Type B pancreatic cell (in vitro differentiated cells): ENCODE measurements at places on chromosomes 6 and 20.
A peak's percentile ranks its signal among the peaks of the same experiment; 100 is the strongest.

DNA sequence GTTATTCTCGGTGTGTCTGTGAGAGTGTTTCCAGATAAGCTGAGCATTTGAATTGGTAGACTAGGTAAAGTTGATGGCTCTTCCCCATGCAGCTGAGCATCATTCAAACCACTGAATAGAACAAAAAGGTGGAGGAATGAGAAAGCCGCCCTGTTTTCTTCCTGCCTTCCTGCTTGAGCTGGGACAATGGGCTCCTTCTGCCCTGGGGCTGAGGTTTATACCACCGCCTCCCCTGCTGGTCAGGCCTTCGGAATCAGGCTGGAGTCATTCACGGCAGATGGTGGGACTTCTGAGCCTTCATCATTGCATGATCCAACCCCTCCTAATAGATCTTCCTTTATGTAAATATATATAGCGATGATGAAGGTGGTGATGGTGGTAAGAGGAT lies 124.9 kb downstream of the ANKRD60 start:
- no peak overlapping the region for H3K4me3 ChIP-seq
- H3K4me1 ChIP-seq, result peaks cover 4% of the 10 kb centered on the region
- no peak for DNase-seq
- peaks cover 16% of the 10 kb centered on the region for H3K27me3 ChIP-seq
- H3K27ac ChIP-seq, result no peak overlapping the region

GRCh38 chr6:148379966-148380713 lies 37.5 kb downstream of the SASH1 start:
- H3K4me3 ChIP-seq, result peak overlapping the region; percentile 9
- H3K36me3 ChIP-seq, result peaks cover 16% of the 10 kb centered on the region
- no peak for DNase-seq

- no peak for DNase-seq
- no peak overlapping the region for H3K4me3 ChIP-seq
- no peak overlapping the region for H3K27ac ChIP-seq
- no peaks in the 10 kb centered on the region for H3K4me1 ChIP-seq
- H3K27me3 ChIP-seq, result peaks cover 3% of the 10 kb centered on the region
- H3K36me3 ChIP-seq, result no peaks in the 10 kb centered on the region
Measured at GRCh38 chr20:24798930-24799705, 150.0 kb upstream of the CST7 start.

- H3K27me3 ChIP-seq, result no peaks in the 10 kb centered on the region
- H3K4me1 ChIP-seq, result peaks cover 5% of the 10 kb centered on the region
- no peak overlapping the region for H3K4me3 ChIP-seq
Measured at GRCh38 chr6:106273087-106273486, 52.5 kb downstream of the ATG5 start.

DNA sequence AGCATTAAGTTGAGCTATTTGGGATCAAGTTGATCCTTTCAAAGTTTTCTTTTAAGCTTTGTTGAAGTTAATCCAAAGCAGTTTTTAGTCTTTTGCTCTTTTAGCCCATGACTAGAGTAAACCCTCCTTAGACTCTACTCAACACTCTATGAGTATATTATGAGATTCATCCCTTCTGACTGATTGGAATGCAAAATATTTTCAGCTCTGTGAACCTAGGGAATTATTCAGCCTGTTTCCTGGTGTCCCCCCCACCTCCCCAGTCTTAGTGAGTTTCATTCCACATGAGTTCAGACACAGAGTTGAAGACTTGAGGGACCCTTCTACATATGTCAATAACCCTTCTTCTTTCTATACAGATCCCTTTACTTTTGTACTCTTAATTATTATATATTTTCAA lies 413.7 kb downstream of the RFPL4B start:
- no peaks in the 10 kb centered on the region for H3K36me3 ChIP-seq
- DNase-seq, result no peak
- no peaks in the 10 kb centered on the region for H3K27me3 ChIP-seq

GRCh38 chr6:101853231-101854085 lies 459.9 kb downstream of the GRIK2 start:
- H3K4me1 ChIP-seq, result no peaks in the 10 kb centered on the region
- no peaks in the 10 kb centered on the region for H3K27me3 ChIP-seq
- H3K27ac ChIP-seq, result no peak overlapping the region
- H3K36me3 ChIP-seq, result no peaks in the 10 kb centered on the region
- no peak overlapping the region for H3K4me3 ChIP-seq

DNA sequence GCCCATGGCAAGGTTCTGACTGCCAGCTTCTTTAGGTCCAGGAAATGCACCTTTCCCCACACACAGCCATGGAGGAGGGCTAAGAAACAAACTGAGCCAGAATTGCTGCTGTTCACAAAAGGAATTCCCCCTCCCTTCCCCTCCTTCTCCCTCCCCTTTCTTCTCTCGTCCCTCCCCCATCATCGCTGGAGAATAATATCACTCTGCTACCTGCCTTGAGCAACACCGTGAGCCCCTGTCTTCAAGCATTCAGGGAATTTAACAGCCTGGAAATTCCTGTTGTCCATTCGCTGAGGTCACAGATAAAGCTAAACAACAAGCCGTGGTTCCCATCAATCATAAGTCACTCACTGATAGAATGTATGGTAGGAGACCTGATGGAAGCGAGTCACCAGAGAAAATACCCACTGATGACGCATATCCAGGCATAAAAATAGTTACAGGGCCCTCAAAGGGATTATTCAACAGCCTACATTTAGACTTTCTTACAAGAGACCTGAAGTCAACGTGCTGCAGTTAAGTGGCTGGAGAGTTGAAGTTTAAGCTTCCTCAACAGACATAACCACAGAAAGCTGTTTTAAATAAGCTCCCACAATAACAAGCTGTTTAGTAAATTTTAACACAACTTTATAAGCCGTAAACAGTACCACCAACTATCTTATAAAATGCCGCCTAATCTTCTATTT lies 59.7 kb downstream of the HIVEP2 start:
- H3K27ac ChIP-seq, result peak overlapping the region; percentile 89
- peaks cover 33% of the 10 kb centered on the region for H3K4me1 ChIP-seq
- no peaks in the 10 kb centered on the region for H3K27me3 ChIP-seq
- DNase-seq, result no peak
- no peaks in the 10 kb centered on the region for H3K36me3 ChIP-seq
- H3K4me3 ChIP-seq, result peak overlapping the region; percentile 81

DNA sequence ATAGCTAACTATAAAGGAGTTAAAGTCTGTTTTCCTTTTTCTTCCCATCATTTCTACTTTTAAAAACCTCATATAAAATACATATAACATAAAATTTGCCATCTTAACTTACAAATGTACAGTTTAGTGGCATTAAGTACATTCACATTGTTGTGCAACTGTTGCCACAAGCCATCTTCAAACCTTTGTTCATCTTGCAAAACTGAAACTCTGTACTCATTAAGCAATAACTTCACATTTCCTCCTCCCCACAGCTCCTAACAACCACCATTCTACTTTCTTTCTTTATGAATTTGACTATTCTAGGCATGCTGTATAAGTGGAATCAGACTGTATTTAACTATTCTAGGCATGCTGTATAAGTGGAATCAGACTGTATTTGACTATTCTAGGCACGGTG lies 4.5 kb downstream of the CCDC170 start:
- H3K4me1 ChIP-seq, result peaks cover 3% of the 10 kb centered on the region
- peaks cover 43% of the 10 kb centered on the region for H3K27me3 ChIP-seq
- H3K36me3 ChIP-seq, result no peaks in the 10 kb centered on the region
- no peak overlapping the region for H3K27ac ChIP-seq
- DNase-seq, result no peak

GRCh38 chr6:26332408-26332807 lies 32.6 kb upstream of the BTN3A2 start:
- H3K27ac ChIP-seq, result peak overlapping the region; percentile 23
- H3K4me1 ChIP-seq, result peaks cover 38% of the 10 kb centered on the region
- no peaks in the 10 kb centered on the region for H3K36me3 ChIP-seq
- H3K4me3 ChIP-seq, result peak overlapping the region; percentile 86

DNA sequence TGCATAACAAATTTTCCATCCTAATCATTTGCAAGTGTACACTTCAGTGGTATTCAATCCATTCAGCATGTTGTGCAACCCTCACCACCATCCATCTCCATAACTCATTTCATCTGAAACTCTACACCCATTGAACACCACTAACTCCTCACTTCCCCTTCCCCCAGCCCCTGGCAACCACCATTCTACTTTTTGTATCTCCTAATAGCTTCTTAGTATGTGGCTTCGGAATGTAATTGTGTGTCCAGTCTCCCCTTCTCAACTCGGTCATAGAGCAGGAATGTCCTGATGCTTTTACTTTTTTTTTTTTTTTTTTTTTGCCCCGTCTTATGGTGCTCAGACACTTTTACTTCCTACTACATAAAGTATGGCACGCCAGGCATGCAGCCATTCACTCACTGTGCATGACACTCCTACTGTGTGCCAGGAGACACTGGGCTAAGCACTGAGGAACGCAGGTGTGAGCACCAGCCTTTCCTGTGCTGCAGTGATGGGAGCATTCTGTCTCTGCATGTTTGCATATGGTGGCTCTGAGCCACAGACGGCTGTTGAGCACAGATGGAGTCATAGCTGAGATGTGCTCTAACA lies 15.3 kb downstream of the HCK start:
- H3K4me1 ChIP-seq, result peaks cover 7% of the 10 kb centered on the region
- DNase-seq, result no peak
- peaks cover 52% of the 10 kb centered on the region for H3K27me3 ChIP-seq
- no peaks in the 10 kb centered on the region for H3K36me3 ChIP-seq
- peak overlapping the region; percentile 14 for H3K27ac ChIP-seq

- DNase-seq, result no peak
- H3K27ac ChIP-seq, result peak overlapping the region; percentile 86
- no peaks in the 10 kb centered on the region for H3K36me3 ChIP-seq
- no peaks in the 10 kb centered on the region for H3K27me3 ChIP-seq
- peaks cover 20% of the 10 kb centered on the region for H3K4me1 ChIP-seq
- peak overlapping the region; percentile 73 for H3K4me3 ChIP-seq
Measured at GRCh38 chr6:35737413-35738211, 780 bp downstream of the ARMC12 start.

DNA sequence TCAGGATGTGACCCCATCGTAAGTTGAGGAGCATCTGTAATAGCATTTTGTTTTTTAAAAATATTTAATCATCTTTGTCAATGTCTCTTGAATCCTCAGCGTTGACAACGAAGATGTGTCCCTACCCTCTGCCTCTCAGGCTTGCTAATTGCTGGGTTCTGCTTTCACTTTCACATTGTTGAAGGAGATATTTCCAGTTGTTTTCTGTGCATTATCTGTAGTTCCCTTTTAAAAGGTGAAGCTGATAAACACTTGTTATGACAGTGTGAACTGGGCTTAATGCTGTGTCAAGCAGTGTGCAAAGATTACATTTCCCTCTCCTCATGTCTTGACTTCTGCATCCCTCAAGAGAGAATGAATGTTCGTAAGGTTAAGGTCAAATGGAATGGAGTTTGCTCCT lies 54.9 kb downstream of the CSE1L start:
- peaks cover 48% of the 10 kb centered on the region for H3K36me3 ChIP-seq
- no peaks in the 10 kb centered on the region for H3K27me3 ChIP-seq
- no peaks in the 10 kb centered on the region for H3K4me1 ChIP-seq

DNA sequence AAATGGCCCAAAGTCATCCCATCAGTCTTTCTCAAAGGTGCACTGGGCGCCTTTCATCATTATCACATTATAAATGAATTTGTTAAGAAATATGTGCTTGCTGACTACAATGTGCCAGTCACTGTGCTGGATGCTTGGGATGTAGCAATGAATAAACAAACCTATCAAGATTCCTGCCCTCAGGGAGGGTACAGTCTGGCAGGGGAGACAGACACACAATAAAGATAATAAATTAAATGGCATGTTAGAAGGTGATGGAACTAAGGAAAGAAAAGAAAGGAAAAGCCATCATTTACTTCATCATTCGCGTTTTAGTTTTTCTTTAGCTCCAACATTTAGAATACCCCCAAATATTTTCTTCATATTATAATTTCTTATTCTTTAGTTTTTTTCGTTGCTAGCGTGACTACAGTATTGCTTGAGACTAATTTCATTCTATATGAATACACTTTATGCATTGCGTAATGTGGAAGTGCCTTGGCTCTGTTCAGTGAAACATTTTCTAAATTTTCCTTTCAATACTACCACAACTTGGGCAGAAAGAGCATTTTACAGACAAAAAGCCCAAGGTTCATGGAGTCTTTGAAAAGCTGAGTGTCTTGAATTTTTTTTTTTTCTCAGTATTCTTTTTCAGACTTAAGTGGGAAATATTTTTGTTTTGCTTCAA lies 48.7 kb upstream of the CITED2 start:
- no peaks in the 10 kb centered on the region for H3K27me3 ChIP-seq
- no peaks in the 10 kb centered on the region for H3K36me3 ChIP-seq
- peaks cover 20% of the 10 kb centered on the region for H3K4me1 ChIP-seq
- no peak overlapping the region for H3K4me3 ChIP-seq

DNA sequence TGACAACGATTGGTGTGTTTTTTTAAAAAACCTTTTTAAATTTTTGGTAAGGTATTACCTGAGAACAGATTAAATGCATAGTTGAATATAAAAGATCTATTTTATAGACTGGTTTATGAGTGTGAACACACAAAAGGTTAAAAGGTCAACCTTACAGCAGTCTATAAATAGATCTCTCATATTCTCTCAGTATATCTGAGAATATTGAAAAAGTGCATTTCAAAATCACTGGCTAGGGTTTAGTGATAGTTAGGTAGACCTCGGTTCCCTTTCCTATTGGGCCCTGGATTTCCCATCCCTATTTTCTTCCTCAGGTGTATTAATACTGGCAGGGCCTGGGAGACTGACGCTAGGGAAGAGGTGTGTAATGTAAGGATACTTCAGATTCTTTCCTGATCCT lies 723 bp upstream of the ZNF451 start:
- H3K27ac ChIP-seq, result peak overlapping the region; percentile 88
- H3K27me3 ChIP-seq, result no peaks in the 10 kb centered on the region
- no peak for DNase-seq
- peak overlapping the region; percentile 85 for H3K4me3 ChIP-seq

GRCh38 chr20:10402938-10403608 lies 30.9 kb downstream of the MKKS start:
- DNase-seq, result no peak
- H3K4me1 ChIP-seq, result no peaks in the 10 kb centered on the region
- no peaks in the 10 kb centered on the region for H3K36me3 ChIP-seq
- no peak overlapping the region for H3K27ac ChIP-seq
- no peak overlapping the region for H3K4me3 ChIP-seq
- no peaks in the 10 kb centered on the region for H3K27me3 ChIP-seq

DNA sequence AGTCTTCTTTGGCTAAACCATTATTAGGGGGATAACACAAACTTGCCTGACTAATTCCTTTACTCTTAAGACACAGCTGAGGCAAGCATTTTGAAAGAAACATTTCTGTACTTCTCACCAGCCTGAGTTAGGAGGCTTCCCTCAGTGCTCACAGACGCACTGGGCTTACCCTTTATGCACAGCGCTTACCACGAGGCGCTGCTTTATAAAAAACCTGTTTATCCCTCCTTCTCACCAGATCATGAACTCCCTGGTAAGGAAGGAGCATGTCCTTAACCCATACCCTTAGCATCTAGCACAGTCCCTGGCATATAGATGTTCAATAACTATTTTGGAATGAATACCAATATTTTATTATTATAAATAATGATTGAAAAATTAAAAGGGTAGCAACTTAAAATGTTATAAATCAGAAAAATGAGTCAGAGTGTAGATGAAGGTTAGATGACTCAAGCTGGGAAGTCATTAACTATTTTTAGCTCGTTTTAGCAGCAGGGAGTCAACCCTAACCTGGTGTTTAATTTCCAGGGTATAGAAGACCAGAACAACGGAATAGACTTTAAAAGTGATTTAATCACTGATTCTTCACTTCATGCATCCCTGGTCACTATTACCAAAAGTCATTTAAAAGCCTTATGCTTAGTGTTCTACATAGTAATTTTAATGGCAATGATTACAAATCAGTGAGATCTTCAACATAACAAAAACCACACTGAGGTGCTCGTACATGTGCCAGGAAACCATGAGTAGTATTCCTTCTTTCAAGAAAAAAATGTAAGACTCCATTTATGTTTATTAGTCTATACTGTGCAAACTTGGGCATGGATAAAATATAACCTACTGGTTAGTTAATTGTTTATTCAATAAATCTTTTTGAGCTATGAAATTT lies 4.1 kb upstream of the TPD52L1 start:
- peaks cover 4% of the 10 kb centered on the region for H3K4me1 ChIP-seq
- no peaks in the 10 kb centered on the region for H3K36me3 ChIP-seq
- DNase-seq, result no peak
- no peak overlapping the region for H3K27ac ChIP-seq
